ENCODE measurements at places on chromosomes 13 and 19. TPM values are rescaled to one million over a fixed set of nuclear protein-coding genes. Genes with fewer than 3 reads are reported as not detected.

- H3K4me3 ChIP-seq: peak overlapping the region; percentile 86
- peak overlapping the region; percentile 99 for H3K27ac ChIP-seq
- peaks cover 26% of the 10 kb centered on the region for H3K4me1 ChIP-seq
- no peaks in the 10 kb centered on the region for H3K27me3 ChIP-seq
- no peak for DNase-seq
- no peaks in the 10 kb centered on the region for H3K36me3 ChIP-seq
Observed at GRCh38 chr13:60398907-60399589, 2.0 kb downstream of the TDRD3 start.

GRCh38 chr13:111508902-111509509 lies 188.6 kb downstream of the TEX29 start:
- no peaks in the 10 kb centered on the region for H3K36me3 ChIP-seq
- no peak overlapping the region for H3K27ac ChIP-seq
- no peak overlapping the region for H3K4me3 ChIP-seq
- no peaks in the 10 kb centered on the region for H3K27me3 ChIP-seq

DNA sequence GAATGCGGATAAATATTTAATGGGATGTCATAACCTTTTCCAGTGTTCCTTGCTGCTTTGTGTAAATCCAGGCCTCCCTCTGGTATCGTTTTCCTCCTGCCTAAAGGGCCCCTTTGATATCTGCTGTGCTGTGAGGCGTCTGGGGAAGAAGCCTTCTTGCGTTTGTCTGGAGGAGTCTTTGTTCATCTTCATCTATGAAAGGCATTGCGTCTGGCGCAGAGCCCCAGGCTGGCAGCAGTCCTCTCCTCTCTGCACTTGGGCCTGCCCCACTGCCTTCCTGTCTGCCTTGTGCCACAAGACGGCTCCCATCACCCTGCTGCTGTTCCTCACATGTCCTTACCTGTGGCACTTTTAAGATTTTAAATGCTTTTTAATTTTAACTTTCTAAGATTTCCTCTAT lies 9.8 kb downstream of the PROZ start:
- H3K27me3 ChIP-seq: peaks cover 8% of the 10 kb centered on the region
- no peak overlapping the region for H3K27ac ChIP-seq
- H3K36me3 ChIP-seq: no peaks in the 10 kb centered on the region
- no peak for DNase-seq
- H3K4me3 ChIP-seq: no peak overlapping the region

GRCh38 chr19:18718846-18719458 lies 35.5 kb downstream of the CRTC1 start:
- H3K36me3 ChIP-seq: no peaks in the 10 kb centered on the region
- H3K27ac ChIP-seq: no peak overlapping the region
- DNase-seq: no peak
- H3K4me3 ChIP-seq: no peak overlapping the region
- H3K4me1 ChIP-seq: peaks cover 5% of the 10 kb centered on the region

- H3K27me3 ChIP-seq: no peaks in the 10 kb centered on the region
- H3K4me1 ChIP-seq: peaks cover 3% of the 10 kb centered on the region
- no peak overlapping the region for H3K27ac ChIP-seq
- H3K36me3 ChIP-seq: no peaks in the 10 kb centered on the region
Observed at GRCh38 chr13:67223742-67224141, 6.4 kb downstream of the PCDH9 start.

- DNase-seq: no peak
- H3K4me1 ChIP-seq: no peaks in the 10 kb centered on the region
- H3K27ac ChIP-seq: no peak overlapping the region
- H3K4me3 ChIP-seq: no peak overlapping the region
- H3K36me3 ChIP-seq: no peaks in the 10 kb centered on the region
- no peaks in the 10 kb centered on the region for H3K27me3 ChIP-seq
Observed at GRCh38 chr13:91381371-91381770, 17.1 kb upstream of the GPC5 start.

DNA sequence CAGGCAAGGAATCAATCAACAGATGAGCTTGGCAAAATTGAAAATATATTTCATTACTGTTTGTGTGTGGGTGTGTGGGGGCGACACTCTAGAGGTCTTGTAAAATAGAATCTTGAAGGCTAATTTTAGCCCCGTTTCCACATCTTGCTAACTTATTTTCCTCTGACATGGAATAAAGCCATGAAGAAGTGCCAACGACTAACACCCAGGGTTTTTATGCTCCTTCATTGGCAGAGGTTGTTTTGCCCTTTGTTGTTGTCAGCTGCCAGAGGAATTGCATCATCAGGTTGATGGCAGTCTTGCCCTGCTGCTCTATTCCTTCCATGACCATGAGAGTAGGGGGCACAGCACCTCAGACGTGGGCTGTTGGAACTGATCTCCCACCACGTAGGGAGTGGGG lies 30.6 kb upstream of the FAM216B start:
- DNase-seq: no peak
- H3K4me3 ChIP-seq: no peak overlapping the region
- H3K4me1 ChIP-seq: no peaks in the 10 kb centered on the region
- no peak overlapping the region for H3K27ac ChIP-seq
- no peaks in the 10 kb centered on the region for H3K36me3 ChIP-seq

DNA sequence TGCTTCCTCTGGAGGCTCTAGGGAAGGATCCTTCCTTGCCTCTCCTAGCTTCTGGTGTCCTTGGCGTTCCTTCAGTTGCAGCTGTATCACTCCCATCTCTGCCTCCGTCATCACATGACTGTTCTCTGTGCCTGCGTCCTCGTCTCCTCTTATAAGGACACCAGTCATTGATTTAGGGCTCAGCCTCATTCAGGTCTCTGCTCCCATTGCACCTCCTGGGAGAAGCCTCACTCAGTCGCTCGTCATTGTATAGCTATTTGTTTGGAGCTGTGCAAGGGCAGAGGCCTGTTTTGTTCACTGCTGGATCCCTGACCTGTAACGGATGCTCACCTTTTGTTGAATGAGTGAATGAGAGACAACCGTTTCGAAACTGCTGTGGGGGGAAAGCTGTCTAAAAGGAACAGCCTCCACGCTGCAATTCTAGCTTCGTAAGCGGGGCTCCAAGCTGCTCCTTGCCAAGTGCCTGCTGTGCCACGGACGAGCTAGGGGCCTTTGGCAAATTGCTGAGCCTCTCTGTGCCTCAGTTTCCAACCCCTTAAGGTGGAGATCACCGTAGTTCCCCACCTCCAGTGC lies 17.2 kb downstream of the BRSK1 start:
- H3K36me3 ChIP-seq: peaks cover 65% of the 10 kb centered on the region
- H3K27me3 ChIP-seq: no peaks in the 10 kb centered on the region
- DNase-seq: no peak
- peak overlapping the region; percentile 10 for H3K27ac ChIP-seq

GRCh38 chr19:11550265-11550664 lies 8.8 kb downstream of the ELOF1 start:
- H3K27ac ChIP-seq: peak overlapping the region; percentile 89
- peaks cover 58% of the 10 kb centered on the region for H3K36me3 ChIP-seq
- H3K27me3 ChIP-seq: no peaks in the 10 kb centered on the region
- H3K4me3 ChIP-seq: no peak overlapping the region
- no peak for DNase-seq

DNA sequence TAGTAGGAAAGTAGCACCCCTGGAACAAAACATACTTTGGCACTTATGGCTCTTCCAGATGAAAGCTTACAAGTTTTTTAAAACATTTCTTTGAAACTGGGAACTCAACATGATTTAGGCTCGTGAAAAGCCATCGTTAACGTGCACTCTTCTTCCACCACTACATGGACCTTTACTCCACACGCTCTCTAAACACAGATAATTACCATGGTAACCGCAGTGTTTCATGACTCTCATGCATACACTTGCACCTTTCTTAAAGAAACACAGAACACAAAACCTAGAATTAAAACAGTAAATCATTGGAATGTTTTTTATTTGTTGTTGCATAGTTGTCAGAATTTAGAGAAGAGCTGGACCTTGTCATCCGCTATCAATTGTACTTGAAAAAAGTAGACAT lies 154.3 kb downstream of the FGF9 start:
- no peak overlapping the region for H3K4me3 ChIP-seq
- no peaks in the 10 kb centered on the region for H3K27me3 ChIP-seq
- H3K36me3 ChIP-seq: no peaks in the 10 kb centered on the region
- peaks cover 17% of the 10 kb centered on the region for H3K4me1 ChIP-seq
- H3K27ac ChIP-seq: no peak overlapping the region

DNA sequence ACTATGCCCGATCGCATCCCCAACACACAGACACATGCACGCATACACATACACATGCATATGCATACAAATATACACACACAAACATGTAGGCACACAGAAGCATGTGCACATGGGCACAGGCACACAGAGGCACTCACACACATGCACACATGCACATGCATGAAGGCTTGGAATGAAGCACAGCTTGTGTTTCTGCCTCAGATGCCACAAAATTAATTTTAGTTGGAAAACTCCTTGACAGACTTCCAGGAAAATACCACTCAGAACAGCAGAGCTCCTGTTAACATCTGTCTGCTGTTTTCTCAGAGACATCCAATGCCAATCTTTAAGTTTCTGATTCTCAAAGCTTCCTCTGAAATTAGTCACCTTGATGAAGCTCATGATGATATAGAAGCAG lies 532.7 kb downstream of the RFC3 start:
- no peaks in the 10 kb centered on the region for H3K36me3 ChIP-seq
- DNase-seq: no peak
- H3K27ac ChIP-seq: no peak overlapping the region
- H3K27me3 ChIP-seq: no peaks in the 10 kb centered on the region
- H3K4me1 ChIP-seq: no peaks in the 10 kb centered on the region

- no peak for DNase-seq
- no peak overlapping the region for H3K4me3 ChIP-seq
- H3K4me1 ChIP-seq: peaks cover 17% of the 10 kb centered on the region
- no peak overlapping the region for H3K27ac ChIP-seq
- peaks cover 22% of the 10 kb centered on the region for H3K36me3 ChIP-seq
Observed at GRCh38 chr19:44813841-44814470, 5.1 kb downstream of the BCAM start.

GRCh38 chr19:3361384-3362216 lies 4.8 kb upstream of the NFIC start:
- peak overlapping the region; percentile 100 for H3K27ac ChIP-seq
- no peaks in the 10 kb centered on the region for H3K36me3 ChIP-seq
- H3K4me1 ChIP-seq: peaks cover 70% of the 10 kb centered on the region
- H3K4me3 ChIP-seq: peak overlapping the region; percentile 97
- H3K27me3 ChIP-seq: no peaks in the 10 kb centered on the region

DNA sequence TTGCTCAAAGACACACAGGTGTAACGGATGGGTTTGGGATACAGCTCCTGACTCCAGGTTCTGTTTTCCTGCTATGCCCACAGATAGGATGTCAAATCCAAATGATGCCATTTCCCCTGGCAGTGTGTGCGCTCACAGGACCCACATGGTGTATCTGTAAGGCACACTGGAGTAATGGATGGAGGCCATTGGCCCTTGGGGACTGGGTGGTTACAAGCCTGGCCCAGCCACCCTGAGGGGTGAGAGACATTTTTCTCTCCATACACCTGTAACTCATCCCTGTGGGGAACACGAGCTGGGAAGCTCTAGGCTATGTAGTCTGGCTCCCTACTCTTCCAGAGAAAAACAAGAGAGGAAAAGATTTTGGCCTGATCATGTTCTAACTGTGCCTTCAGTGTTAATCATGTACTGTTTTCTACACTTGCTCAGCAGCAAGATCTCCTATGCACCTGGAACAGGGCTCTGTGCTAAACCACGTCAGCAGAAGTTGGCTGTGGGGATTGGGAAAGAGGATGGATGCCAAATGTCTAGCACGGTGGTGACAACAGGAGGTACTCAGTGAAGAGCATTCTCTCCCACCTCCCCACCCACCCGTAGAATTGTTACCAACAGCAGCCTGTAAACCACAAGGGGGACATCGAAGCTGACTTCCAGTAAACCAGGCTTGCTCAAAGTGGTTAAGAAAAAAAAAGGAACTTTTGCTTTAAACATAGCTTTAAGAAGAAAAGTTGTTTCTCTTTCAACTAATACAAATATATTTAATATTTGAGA lies 237.0 kb downstream of the LACC1 start:
- peaks cover 19% of the 10 kb centered on the region for H3K4me1 ChIP-seq
- H3K4me3 ChIP-seq: no peak overlapping the region
- no peaks in the 10 kb centered on the region for H3K36me3 ChIP-seq
- no peaks in the 10 kb centered on the region for H3K27me3 ChIP-seq

- no peak for DNase-seq
- H3K27me3 ChIP-seq: no peaks in the 10 kb centered on the region
- peak overlapping the region; percentile 50 for H3K27ac ChIP-seq
- H3K36me3 ChIP-seq: no peaks in the 10 kb centered on the region
- H3K4me1 ChIP-seq: peaks cover 70% of the 10 kb centered on the region
- H3K4me3 ChIP-seq: no peak overlapping the region
Observed at GRCh38 chr19:46927106-46927505, 66.3 kb downstream of the ARHGAP35 start.

DNA sequence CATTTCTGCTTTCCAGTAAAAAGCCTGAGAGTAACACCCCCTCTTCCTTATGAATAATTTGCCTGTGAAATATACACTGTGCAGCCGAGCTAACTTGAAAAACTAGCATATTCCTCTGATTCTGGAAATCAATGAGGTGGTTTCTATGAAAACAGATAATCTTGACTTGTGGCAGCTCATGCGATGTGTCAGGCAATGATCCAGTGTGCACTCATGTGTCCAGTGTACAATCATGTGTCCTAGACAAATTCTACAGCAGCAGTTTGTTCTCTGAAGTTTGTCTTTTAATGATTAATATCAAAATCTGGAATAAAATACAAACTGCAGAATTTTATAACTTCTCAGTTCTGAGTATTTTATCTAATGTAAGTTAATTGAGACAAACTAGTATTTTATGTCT lies 2213.9 kb upstream of the PCDH20 start:
- H3K27me3 ChIP-seq: no peaks in the 10 kb centered on the region
- no peak for DNase-seq
- no peak overlapping the region for H3K4me3 ChIP-seq
- H3K27ac ChIP-seq: no peak overlapping the region

GRCh38 chr19:48722196-48722708 lies 2.7 kb upstream of the MAMSTR start:
- H3K36me3 ChIP-seq: no peaks in the 10 kb centered on the region
- H3K4me1 ChIP-seq: peaks cover 51% of the 10 kb centered on the region

Gene PEAK3
- 0.78 TPM for total RNA-seq

Gene DMKN
- 1.7 TPM for total RNA-seq

Gene PRKCG
- not detected for total RNA-seq

Gene MBNL2
- total RNA-seq: 132 TPM

Gene IFI30
- 35.6 TPM for total RNA-seq

Gene MRPS12
- total RNA-seq: 18.0 TPM

Gene FFAR2
- total RNA-seq: not detected

Gene ZNF613
- 4.7 TPM for total RNA-seq

Gene POU2F2
- total RNA-seq: 0.52 TPM

Gene SRRM5
- 0.17 TPM for total RNA-seq

Gene NCR1
- not detected for total RNA-seq

Gene C3
- total RNA-seq: 393 TPM

Gene SOX1
- not detected for total RNA-seq

Gene KIR2DL1
- total RNA-seq: not detected

Gene CLDND2
- not detected for total RNA-seq

Gene ERFL
- total RNA-seq: 0.33 TPM
